Activated naive CD4-positive, alpha-beta T cell (primary cell): ENCODE measurements at places on chromosomes 12 and 14.

- no peak for DNase-seq
Observed at GRCh38 chr14:104895786-104896661, 28.7 kb upstream of the PLD4 start.

GRCh38 chr12:79549531-79550271 lies 141.1 kb downstream of the PAWR start:
- no peak for DNase-seq

- DNase-seq: no peak
Observed at GRCh38 chr14:76867516-76868453, 41.6 kb downstream of the LRRC74A start.

DNA sequence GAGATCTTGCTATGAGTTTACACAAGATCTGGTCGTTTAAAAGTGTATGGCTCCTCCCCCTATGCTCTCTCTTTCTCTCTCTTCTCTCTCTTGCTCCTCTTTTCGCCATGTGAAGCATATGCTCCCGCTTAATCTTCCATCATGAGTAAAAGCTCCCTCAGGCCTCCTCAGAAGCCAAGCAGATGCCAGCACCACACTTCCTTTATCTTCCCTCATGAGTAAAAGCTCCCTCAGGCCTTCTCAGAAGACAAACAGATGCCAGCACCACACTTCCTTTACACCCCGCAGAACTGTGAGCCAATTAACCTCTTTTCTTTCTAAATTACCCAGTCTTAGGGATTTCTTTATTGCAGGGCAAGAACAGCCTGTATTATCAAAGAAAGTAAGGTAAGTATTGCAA lies 152.4 kb downstream of the SEC23A start:
- DNase-seq: no peak

- DNase-seq: no peak
Observed at GRCh38 chr14:104554608-104555429, 24.7 kb upstream of the C14orf180 start.

DNA sequence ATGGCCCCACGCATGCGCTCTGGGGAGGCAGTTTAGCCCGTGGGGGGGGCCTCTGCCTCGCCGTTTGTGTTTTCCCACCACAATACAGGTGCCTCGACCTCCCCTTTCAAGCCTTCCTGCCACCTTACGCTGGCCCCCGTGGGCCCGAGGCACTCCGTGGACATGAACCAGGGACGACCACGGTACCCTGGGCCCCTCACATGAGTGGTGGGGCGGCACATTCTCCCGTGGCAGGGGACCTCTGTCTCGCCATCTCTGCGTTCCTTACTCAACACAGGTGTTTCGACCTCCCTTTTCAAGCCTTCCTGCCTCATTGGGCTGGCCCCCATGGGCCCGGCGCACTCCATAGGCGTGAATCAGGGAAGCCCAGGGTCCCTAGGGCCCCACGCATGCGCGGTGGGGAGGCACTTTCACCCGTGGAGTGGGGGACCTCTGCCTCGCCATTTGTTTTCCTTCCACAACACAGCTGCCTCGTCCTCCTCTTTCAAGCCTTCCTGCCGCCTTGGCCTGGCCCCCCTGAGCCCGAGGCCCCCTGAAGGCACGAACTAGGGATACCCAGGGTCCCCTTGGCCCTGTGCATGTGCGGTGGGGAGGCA lies 339.5 kb downstream of the ALG10 start:
- DNase-seq: no peak

DNA sequence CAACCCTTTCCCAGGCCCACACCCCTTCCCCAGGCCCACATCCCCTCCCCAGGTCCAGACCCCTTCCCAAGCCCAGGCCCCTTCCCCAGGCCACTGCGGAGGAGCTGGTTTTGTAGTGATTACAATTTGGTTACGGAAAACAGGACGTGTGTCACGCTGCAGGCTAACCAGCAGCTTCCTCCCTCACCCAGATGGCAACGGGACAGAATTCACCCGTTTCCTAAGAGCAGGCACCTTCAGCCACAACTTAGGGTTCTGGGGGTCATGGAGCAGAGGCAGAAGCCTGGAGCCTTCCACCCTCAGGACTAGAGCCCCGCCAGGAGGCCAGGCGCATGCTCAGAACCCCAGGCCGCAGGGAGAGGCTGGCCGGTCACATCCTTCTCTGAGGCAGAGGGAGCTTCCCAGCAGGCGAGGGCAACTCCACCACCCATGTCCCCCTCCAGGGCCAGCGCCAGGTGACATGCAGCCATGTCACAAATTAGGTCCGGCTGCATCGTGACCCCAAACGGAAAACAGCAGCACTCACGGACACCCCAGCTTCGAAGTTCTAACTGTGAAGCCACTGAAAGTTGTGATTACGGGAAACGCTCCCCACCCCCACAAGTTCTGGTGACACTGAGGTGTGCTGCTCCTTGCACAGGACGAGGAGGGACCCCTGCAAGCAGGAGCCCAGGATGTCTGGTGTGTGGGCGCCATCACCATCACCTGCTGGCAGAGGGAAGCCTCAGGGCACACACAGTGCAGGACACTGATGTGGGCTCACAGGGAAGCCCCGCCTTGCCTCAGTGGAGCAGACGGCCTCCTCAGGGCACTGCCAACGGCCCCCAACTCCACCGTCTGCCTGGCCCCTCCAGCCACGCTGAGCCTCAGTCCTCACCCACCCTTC lies 7.7 kb downstream of the BRF1 start:
- peak; percentile 11 for DNase-seq

GRCh38 chr14:73457924-73458182 lies 493 bp downstream of the NUMB start:
- no peak for DNase-seq

GRCh38 chr12:129753586-129753985 lies 150.2 kb downstream of the TMEM132D start:
- no peak for DNase-seq

DNA sequence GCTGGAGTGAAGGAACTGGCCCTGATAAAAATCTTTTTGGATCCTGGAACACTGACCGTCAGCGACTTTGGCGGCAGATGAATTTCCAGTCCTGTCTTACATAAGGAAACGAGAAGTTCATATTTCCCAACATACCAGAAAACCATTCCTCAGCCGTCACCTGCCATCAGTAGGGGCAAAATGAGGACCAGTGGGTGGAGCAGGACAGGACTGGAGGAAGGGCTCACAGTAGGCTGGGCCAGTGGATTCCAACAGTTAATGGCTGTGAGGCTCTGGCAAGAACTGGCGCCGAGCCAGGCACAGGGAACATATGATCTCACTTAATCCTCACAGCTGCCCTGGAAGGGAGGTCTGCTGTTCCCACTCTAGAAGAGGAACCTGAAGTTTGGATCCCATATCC lies 67.2 kb upstream of the FAM181A start:
- no peak for DNase-seq

DNA sequence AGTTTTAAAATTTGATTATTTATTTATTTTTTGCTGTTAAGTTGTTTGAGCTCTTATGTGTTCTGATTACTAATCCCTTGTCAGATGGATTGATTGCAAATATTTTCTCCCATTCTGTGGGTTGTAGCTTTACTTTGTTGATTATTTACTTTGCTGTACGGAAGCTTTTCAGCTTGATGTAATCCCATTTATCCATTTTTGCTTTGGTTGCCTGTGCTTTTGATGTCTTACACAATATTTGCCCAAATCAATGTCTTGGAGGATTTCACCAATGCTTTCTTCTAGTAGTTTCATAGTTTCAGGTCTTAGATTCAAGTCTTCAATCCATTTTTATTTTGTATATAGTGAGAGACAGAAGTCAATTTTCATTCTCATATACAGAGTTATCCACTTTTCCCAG lies 56.5 kb upstream of the PCNX4 start:
- DNase-seq: no peak

DNA sequence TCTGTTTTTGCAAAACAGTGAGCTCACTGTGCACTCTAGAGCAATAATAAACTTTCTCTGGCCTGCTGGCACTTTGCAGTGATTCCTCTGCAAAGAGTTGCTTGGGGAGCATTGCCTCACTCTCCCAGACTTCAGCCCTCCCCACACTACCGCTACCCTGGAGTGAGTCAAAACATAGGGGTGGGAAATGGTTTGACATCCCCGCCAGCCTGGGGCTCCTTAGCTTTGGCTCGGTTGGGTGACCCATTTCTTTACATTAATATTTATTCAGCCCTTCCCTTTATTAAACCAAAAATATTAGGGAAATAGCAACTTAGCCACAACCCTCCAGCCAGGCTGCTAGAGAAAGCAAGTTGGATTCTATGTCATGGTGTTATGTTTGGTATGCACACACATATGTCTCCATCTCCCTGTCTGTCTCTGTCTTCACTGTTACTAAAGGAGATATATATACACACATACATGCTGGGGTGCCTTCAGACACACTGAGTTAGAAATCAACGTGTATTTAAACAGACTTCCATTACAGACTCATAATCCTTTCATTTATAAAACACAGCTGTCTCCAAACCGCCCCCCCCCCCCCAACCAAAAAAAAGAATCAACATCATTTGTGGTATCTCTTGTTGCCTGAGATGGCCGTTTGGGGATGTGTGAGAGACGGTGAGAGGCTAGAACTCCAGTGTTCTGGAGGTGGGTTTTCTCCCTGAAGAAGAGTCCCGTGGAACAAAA lies 3.4 kb upstream of the IRF2BPL start:
- DNase-seq: no peak

DNA sequence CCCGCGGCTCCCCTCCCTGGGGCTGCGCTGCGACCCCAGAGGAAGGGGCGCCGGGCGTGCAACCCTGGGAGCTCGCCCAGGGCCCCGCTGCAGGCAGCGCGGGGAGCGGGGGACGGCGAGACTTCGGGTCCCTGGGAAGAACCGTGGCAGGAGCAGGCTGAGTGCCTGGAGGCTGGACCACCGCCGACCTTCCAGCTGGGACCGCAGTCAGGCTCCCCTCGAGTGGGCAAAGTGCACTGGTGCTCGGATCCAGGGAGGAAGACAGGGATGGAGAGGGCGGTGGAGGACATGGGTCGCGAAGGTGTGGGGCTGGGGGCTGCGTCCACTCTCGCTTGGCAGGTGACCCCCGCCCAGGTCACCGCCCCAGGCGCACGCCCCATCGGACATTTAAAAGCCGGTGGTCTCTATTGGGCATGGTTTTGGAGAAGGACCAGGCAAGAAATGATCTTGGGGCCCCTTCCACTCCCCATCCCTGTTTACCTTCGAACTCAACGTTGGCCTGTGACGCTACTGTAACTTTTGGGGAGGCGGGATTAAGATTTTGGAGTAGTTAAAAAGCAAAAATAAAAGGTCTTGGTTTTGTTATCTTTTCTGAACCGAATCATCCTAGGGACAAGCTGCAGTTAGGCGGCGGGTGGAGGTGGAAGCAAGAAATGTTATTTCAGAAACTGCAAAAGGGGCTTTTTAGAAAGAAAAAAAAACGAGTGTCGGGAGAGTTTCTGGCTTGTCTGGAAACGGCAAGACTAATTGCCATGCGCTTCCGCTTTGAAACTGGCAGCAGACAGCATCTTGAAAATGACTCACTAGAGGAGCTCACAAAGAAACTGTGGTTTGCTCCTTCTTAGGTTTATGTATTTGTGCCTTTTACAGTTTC lies 1.0 kb downstream of the ELK3 start:
- peak; percentile 39 for DNase-seq

DNA sequence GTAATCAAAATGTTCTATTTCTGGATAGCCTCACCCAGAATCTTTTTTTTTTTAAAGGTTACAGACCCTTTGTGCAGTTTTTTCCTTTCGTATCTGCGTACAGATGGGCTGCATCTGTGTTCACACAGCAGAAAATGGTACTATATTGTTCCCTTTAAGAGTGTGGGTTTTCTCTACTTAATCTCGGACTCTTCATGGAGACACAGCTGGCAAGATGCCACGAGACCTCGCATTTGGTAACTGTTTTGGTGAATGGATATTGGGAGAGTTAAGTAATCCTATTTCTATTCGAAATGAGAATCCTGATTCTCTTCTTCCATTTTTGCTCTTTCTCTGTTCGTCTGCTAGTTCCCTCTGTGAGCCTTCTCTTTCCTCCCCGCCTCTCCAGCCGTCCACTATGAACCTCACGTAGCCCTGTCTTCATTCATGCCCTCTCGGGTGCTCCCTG lies 85.7 kb downstream of the SAMD4A start:
- no peak for DNase-seq

DNA sequence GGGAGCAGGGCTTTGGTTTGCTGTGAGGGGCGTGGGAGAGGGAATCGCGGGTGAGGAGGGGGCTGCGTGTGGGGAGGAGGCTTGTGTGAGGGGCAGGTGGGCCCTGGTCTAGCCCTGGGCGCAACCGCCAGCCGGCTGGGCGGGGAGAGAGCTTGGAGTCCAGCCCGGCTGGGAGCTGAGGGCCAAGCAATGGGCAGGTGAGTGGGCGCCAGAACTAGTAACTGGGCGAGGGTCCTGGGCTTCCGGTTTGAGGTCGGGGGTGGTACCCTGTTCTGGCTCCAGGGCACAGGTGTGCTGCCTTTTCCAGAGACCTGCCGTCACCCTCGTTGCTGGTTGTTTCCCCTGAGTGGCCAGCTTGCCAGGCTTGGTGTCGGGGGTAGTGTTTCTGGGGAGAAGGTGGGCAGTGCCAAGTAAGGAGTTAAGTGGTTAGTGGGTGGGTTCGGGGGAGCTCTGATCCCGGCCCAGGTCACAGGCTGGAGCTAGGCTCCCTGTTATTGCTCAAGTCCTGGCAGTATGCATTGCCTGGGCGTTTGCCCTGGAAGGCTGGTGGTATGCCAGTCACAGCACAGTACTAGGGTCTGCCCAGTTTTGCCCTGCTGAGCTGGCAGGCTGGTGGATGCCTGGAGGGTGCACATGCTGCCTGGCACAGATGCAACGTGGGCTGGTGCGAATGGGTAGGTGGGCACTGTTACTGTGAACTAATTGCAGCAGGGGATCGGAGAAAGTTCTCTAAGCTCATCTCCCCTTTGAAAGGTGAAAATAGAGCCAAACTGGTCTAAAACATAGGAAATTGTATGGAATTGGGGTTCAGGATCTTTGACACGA lies 683 bp downstream of the CIPC start:
- DNase-seq: no peak

DNA sequence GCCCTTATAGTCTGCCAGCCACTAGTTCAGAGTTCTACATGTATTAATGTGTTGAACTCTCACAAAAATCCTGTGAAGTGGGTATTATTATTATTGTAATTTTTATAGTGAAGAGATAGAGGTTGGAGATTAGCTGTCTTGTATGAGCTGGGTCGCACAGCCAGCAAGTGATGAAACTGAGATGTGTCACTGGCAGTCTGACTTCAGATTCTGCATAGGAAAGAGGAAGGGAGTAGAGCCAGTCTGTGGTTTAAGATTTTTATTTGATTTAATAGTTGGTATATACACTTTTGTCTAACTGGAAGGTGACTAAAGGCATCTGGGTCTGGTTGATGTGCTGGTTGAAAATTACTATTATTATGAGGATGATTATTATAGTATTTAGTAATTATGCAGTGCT lies 5.8 kb upstream of the FRS2 start:
- no peak for DNase-seq

GRCh38 chr14:105322791-105323556 lies 8.4 kb downstream of the PACS2 start:
- DNase-seq: no peak

- DNase-seq: no peak
Observed at GRCh38 chr14:75972801-75973421, 8.9 kb downstream of the TGFB3 start.
